ENCODE measurements at places on chromosomes 2 and 18. TPM values are rescaled to one million over a fixed set of nuclear protein-coding genes. Genes with fewer than 3 reads are reported as not detected.

- H3K36me3 ChIP-seq, result peaks cover 9% of the 10 kb centered on the region
- no peak overlapping the region for H3K27ac ChIP-seq
- H3K27me3 ChIP-seq, result no peaks in the 10 kb centered on the region
- H3K4me3 ChIP-seq, result no peak overlapping the region
- H3K4me1 ChIP-seq, result no peaks in the 10 kb centered on the region
These were observed 154.6 kb downstream of the DYM start for GRCh38 chr18:49305688-49306336.

The TTL gene
- total RNA-seq, result 65.7 TPM

The MYL12A gene
- total RNA-seq, result 500 TPM

- no peaks in the 10 kb centered on the region for H3K4me1 ChIP-seq
- no peaks in the 10 kb centered on the region for H3K36me3 ChIP-seq
- DNase-seq, result no peak
These were observed 82.5 kb upstream of the LHCGR start for GRCh38 chr2:48838029-48838428.

DNA sequence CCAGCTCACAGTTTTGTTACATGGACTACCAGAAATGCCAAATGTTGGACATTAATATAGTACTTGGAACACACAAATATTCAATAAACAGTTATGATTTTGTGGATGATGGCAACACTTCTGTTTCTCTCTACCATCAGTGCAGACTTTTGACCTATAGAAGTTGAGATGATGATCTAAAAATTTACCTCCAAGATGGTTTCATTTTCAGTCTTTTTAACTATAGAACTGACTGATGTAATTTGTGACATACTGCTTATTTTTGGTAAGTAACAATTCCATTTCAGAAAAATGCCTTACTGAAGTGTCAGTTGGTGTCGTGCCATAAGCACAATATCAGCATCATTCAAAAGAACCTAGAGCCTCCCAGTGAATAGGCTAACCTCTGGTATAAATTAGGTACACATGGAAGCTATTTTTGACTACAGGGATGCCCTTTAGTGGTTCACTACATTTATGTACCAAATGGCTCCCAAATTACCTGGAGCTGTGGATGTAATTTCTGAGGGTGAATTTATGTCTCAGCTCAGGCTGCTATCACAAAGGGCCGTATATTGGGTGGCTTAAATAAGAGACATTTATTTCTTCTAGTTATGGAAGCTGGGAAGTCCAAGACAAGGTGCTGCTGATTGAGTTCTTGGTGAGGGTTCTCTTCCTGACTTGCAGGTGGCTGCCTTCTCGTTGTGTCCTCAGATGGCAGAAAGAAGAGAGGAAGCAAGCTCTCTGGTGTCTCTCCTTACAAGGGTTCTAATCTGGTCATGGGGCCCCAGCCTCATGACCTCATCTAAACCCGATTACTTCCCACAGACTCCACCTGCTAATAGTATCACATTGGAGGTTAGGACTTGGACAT, 66.5 kb downstream of the ALPK2 start:
- no peak overlapping the region for H3K4me3 ChIP-seq
- no peaks in the 10 kb centered on the region for H3K27me3 ChIP-seq
- H3K4me1 ChIP-seq, result peaks cover 40% of the 10 kb centered on the region

- no peak overlapping the region for H3K4me3 ChIP-seq
- H3K36me3 ChIP-seq, result no peaks in the 10 kb centered on the region
- DNase-seq, result no peak
- peaks cover 3% of the 10 kb centered on the region for H3K27me3 ChIP-seq
- H3K27ac ChIP-seq, result no peak overlapping the region
These were observed 205.2 kb upstream of the RGPD4 start for GRCh38 chr2:107621186-107622165.

Data from osteocyte (in vitro differentiated cells).